ENCODE measurements at places on chromosomes 2 and 18.

DNA sequence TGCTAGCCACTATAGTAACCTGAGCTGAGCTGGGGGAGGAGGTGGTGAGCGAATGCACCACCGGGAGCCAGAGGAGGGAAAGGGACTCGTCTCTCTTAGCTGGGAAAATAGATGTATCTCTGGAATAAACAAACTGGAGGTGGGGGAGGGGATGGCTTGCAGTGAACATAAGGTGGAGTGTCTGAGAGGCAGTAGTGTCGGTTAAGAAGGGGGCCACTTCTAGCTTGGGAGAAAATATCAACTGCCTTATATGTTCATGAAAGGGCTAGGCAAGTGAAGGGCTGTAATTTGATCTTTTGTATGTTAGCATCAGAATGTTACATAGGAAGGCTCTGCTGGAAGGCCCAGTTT lies 2.2 kb downstream of the SETBP1 start:
- no peak for DNase-seq

- no peak for DNase-seq
Observed at GRCh38 chr18:74633652-74634352, 36.1 kb downstream of the ZNF407 start.

DNA sequence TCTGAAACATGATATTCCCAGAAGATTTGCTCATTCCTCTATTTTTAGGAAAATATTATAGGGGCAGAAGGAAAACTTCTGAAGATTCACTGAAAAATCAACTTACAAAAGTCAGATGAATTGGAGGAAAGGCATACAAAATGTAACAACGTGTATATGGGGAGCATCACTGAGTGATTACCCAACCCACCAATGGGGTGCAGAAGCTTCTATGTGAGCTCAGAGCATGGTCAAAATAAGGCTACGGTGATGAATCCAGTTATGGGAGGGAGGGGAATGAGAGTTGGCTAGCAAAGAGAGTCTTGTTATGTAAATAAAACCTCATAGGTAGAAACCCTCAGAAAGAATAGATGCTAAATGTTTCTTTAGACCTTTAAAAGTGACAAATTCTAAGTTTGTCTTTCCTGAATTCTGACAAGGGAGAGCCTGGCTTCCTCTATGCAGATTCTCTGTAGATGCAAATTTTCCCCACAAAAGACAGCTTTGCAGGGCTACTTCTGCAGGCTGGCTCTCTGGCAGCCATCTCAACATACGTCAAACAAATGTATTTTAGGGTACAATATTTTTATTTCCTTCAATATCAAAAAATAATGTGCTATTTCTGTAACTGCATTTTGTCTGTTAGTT lies 171.4 kb upstream of the NDUFV2 start:
- DNase-seq, result no peak

GRCh38 chr2:227824711-227825110 lies 11.1 kb downstream of the CCL20 start:
- no peak for DNase-seq

GRCh38 chr2:47272905-47273758 lies 118.0 kb upstream of the STPG4 start:
- no peak for DNase-seq

GRCh38 chr2:198374375-198375082 lies 570.1 kb downstream of the PLCL1 start:
- DNase-seq, result no peak

DNA sequence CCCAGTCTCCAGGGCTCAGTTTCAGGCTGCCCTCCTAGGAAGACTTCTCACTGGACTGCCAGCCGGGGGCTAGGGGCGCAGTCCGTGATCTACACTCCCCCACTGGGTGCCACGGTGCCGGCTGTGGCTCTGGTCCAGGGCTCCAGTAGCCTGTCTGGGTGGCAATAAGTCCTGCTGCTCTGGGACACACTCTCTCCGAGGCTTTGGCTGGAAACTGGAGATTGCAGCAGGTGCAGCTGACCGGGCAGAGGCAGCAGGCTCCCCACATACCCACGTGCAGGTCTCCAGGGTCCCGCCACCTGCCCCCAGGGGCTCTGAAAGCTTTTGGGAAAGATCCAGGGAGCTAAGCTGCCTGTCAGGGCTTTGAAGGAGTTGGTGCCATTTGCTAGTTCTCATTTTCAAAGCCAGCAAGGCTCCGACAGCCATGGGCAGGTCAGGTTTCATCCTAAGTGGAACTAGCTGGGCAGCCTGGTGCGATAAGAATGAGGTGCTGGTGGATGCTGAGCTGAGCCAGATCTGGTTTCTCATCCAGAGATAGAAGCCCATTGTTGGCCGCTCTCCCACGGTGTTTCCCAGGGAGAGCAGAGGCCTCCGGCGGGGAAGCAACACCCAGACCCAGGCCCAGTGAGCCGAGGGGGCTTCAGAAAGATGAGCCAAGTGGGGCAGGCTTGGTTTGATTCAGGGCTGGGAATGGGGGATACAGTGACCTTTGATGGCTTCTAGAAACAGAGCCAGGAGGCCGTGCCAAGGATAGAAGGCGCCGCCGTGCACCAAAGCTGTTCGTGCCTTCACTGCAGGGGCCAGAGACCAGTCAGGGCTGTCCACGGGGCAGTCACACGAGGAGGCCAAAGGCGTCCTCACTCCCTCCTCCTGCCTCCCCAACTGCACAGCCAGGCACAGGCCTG lies 141.7 kb upstream of the GPC1 start:
- no peak for DNase-seq
